ENCODE measurements at places on chromosomes 6 and 20. TPM values are rescaled to one million over a fixed set of nuclear protein-coding genes. Genes with fewer than 3 reads are reported as not detected.

Gene SAMD5
- 9.2 TPM for total RNA-seq

Gene LY6G6C
- not detected for total RNA-seq

Gene SLC17A2
- not detected for total RNA-seq

Gene HMGCLL1
- total RNA-seq = 0.17 TPM

All from chondrocyte (in vitro differentiated cells).